ENCODE measurements at places on chromosomes 3 and 15.

GRCh38 chr3:110743202-110743601 is 328.4 kb upstream of the NECTIN3 start:
- DNase-seq = no peak

DNA sequence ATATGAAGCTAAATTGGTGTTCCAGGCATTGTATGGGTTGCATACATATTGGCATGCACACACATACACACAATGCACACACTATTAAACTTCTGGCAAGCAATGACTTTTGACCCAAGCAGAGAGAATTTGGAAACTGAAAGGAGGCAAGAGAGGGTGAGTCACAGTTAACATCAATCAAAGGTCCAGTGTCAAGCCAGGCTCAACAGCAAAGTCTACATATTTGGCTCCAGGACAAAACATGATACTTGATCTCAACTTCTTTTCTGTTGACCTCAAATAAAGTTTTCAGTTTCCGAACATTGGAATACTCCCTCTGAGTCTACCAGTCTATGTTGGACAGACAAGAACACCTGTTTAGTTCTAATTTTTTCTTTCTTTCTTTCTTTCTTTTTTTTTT is 28.3 kb downstream of the IL12A start:
- no peak for DNase-seq

GRCh38 chr3:146503461-146504202 is 34.3 kb upstream of the PLSCR2 start:
- DNase-seq = no peak

DNA sequence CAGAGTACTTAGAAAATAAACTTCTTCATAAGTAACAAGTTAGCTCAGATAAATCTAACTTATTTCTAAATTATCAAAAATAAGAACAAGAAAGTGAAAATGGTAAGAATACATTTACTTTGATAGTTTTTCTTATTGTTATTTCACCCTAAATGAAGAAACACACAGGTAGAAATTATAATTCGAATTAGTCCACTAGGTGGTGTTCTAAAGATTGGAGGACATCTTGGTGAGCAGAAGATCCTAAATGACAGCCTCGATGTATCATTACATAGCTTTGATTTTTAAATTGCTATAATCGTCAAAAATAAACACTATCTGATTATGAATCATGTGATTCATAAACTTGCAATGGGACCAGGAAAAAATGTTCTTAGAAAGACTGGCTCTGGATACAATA is 280.8 kb upstream of the UBE2E2 start:
- DNase-seq = no peak

GRCh38 chr3:150681057-150681456 is 22.7 kb downstream of the ERICH6 start:
- no peak for DNase-seq

Data from stimulated activated CD8-positive, alpha-beta memory T cell treated with anti-CD3 and anti-CD28 coated beads, Interleukin-15, amount 100 ng/mL, for 24 hours (primary cell).